Spleen (tissue), 13 donors: ENCODE measurements at places on chromosomes 7 and 10. TPM values are rescaled to one million over a fixed set of nuclear protein-coding genes. Genes with fewer than 3 reads are reported as not detected.

DNA sequence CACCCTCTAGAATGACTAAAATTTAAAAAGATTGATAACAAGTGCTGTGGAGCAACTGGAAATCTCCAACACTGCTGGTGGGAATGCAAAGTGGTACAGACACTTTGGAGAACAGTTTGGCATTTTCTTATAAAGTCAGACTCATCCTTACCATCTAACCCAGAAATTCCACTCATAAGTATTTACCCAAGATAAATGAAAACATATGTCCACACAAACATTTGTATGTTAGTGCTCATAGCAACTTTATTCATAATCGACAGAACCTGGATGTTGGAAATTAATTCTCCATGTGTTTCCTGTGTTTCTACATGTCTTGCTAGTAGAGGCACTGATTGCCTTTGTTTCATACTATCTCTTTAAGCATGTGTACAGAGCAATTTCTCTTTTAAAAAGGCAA lies 282.4 kb downstream of the AHR start:
- H3K27ac ChIP-seq = no peak overlapping the region
- no peak for DNase-seq
- H3K27me3 ChIP-seq = no peaks in the 10 kb centered on the region

Gene BHLHA15
- 3.1 TPM for total RNA-seq

DNA sequence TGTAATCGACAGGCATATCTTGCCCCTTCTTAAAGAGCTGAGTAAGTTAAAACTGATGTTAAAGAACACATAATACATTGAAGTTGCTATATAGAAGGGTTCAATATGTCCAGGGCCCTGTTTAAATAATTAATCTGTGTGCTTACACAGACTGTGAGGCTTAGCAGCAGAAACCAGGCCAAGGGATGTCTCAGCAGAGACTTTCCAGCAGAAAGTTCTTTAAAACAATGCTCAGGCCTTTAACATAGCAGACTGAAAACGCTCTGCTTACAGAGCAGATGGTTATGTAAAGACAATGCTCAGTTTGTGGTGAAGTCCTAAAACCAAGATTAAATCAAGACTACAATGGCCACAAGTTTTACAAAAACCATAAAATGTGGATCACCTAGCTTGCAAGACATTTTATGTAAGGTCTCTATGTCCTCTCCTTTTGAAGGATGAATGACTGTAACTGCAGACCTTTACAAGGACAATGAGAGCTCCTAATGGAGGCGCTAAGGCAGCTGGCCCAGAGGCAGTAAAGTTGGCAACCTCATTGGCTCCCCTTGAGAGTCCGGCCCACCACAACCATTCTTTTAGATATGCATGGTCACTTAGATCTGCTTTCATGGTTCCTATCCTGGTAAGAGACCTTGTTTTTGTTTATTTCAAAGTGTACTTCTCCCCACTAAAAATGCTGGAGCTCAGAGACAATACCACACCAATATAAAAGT lies 56.3 kb downstream of the FZD1 start:
- H3K36me3 ChIP-seq = no peaks in the 10 kb centered on the region
- no peak overlapping the region for H3K4me3 ChIP-seq
- no peak overlapping the region for H3K27ac ChIP-seq
- no peak for DNase-seq
- H3K4me1 ChIP-seq = peaks cover 3% of the 10 kb centered on the region
- H3K27me3 ChIP-seq = no peaks in the 10 kb centered on the region

DNA sequence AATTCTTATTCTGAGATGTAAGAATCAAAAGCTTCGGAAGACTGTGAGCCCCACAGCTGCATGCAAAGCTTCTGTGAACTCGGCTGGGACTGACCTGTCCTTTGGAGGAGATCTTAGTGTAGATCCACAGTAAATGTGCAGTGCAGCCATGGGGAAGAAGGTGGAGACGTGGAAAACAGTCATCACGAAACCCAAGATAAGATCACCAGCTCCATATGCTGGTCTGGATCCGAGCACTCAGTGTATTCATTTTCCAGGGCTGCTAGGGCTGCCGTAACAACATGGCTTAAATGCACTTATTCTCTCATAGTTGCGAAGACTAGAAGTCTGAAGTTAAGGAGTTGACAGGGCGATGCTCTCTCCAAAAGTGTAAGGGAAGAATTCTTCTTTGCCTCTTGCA lies 143.0 kb upstream of the TCF7L2 start:
- DNase-seq = no peak
- H3K36me3 ChIP-seq = peaks cover 35% of the 10 kb centered on the region
- H3K27me3 ChIP-seq = no peaks in the 10 kb centered on the region

- H3K4me1 ChIP-seq = no peaks in the 10 kb centered on the region
- H3K27ac ChIP-seq = no peak overlapping the region
- no peak for DNase-seq
- no peaks in the 10 kb centered on the region for H3K27me3 ChIP-seq
- H3K4me3 ChIP-seq = no peak overlapping the region
- H3K36me3 ChIP-seq = no peaks in the 10 kb centered on the region
Measured at GRCh38 chr10:82497439-82497838, 622.4 kb downstream of the NRG3 start.

Gene NME8
- total RNA-seq = 1.0 TPM
